Fibroblast of skin of right biceps (primary cell): ENCODE measurements at places on chromosomes 1 and 21.

GRCh38 chr1:163614361-163614760 is 292.6 kb downstream of the NUF2 start:
- DNase-seq, result no peak

- no peak for DNase-seq
Observed at GRCh38 chr1:2475571-2475970, 518 bp upstream of the PLCH2 start.

- DNase-seq, result no peak
Observed at GRCh38 chr1:29607236-29607635, 370.9 kb downstream of the PTPRU start.

DNA sequence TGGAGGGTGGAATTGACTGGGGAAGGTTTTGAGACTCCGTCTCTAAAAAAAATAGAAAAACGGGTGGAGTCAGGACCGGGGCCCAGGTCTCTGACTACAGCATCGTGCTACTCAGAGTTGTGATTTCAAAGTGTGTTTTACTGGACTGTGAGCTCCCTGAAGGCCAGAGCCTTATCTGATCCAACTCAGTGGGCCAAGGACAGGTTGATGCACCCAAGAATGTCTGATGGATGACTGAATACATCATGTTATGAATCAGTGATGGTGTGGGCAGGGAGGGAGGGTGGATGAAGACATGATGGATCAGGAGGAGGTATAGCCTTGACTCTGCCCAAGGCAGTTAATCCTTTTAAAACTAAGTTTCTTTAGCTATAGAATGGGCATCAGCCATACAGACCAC is 81.6 kb downstream of the FOXD2 start:
- DNase-seq, result no peak

DNA sequence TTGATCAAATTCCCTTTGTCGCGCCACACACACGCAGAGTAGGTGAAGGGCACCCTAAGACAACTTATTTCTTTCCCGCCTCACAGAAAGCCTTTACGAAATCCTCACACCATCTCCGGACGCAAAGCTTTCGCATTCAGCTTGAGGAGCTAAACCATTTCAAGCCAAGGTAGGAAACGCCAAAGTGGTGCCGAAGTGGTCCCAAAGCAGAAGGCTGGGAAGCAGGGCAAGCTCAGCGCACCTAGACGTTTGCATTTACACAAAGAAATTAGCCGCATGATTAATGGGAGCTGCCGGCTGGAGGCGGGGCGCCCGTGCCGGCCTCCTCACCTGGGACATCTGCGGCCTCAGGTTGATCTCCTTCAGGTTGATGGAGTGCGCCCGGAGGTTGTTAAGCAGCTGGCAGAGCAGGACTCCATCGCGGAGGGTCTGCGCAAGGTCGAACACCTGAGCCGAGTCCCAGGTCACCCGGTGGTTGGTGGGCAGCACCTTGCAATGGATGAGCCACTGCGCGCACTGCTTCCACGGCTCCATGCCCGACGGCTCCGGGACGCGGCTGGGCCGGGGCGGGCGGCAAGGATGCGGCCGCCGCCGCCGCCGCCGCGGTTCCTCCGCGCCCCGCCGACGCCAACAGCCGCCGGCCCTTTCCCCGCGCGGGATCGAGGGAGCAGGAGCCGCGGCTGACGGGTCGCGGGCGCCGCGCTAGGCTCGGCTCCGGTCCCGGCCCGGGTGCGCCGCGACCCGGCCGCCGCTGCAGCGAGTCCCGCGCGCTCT is 457 bp downstream of the VAV3 start:
- DNase-seq, result no peak
